ENCODE measurements at places on chromosomes 3 and 15.

GRCh38 chr15:72515591-72516389, 41.7 kb downstream of the ARIH1 start:
- DNase-seq = no peak

GRCh38 chr15:68470976-68471375, 39.0 kb upstream of the ITGA11 start:
- DNase-seq = no peak

GRCh38 chr3:194487289-194488054, 670 bp upstream of the ATP13A3 start:
- no peak for DNase-seq

DNA sequence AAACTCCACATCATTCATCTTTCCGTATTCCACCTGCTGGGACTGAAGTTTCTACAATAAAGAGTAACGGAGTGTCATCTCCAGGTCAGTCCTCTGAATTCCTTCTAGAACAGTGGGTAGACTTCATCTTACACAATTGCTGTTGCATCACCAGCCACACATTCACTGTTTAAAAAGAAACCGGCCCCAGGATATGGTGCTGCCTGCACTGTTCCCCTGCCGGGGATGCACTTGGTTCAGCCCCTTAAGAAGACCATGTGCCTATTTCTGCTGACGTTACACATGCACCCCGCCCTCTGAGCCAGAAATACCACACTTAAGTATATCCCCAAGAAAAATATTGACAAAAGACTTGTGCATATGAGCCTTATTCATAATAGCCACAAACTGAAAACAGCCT, 233.4 kb downstream of the FEZF2 start:
- DNase-seq = no peak

DNA sequence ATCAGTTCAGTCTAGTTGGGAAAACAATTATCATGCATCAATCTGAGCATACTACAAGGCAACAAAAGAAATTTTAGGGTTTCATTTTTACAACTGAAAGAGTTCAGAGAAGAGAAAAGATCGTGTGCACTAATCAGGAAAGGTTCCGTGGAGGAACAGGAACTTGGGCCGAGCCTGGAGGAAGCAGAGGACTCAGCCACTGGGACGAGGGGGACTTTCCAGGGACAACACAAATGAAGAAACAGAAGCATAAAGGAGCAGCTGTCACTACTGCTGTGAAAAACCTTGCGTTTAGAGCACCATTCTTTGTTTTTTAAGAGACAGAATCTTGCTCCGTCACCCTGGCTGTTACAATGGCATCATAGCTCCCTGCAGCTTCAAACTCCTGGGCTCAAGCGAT, 60.5 kb downstream of the MYO1E start:
- DNase-seq = no peak

DNA sequence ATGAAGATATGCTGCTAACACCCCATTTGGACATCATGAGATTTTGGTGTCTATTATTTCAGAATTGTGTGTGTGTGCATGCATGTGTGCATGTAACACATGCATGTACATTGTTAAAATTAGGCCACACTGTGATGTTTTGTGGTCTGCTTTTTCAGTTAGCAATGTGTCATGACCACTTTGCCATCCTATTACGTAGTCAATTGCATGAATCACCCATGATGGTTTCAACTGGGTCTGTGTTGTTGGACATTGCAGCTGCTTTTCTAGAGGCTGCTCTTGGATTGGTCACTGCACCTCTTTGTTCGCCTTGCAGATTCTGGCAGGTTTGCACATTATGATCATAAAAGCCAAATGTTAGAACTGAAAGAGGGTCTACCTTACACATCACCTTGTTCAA, 101.0 kb upstream of the THBS1 start:
- no peak for DNase-seq

DNA sequence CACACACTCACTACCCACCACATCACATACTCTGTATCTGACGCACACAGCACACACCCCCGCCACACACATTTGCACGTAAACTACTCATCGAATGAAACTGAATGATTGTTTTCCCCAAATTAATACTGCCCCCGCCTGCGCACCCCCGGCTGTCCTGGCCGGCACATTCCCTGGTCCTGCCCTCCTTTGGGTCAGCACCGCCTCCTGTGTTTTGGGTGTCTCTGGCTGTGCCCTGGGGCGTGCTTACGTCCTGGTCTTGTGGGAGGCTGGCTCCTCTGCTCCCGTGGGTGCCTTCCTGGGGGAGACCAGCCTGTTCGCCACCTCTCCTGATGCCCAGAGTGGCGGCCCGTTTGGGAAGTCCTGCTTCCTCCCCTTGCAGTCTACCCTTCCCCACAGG, 30.2 kb downstream of the APBA2 start:
- no peak for DNase-seq

GRCh38 chr3:98246142-98246541, 17.9 kb upstream of the OR5H6 start:
- no peak for DNase-seq

DNA sequence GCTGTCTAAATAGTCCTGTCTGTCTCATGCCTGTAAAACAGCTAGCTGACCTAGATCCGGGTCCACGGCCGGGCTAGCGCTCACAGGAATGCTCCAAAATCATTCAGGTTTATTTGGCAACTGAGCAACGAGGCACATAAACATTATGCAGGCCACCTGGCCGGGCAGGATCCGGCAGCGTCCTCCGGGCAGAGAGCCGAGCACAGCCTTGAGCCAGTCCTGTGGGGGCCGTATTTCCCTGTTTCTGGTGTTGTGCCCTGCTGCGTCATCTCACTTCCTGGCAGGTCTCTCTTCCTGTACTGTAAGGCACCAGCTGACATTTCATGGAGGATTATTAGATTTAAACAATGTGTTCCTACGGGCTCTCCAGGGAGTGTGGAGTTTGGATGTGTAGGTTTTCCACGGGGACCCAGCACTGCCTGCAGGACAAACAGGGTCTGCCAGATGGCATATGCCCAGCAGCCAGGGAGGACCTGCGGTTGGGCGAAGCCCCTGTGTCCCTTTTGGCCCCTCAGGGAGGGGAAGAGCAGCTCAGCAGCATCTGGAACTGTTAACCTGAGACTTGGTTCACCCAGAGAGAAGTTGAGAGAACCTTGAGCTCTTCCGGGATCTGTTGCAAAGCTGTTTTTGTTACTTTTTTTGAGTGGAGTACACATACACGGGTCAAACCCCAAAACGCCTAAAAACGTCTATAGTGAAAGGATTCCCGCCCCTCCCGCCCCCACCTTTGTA, 16.6 kb upstream of the LRRK1 start:
- peak; percentile 77 for DNase-seq

DNA sequence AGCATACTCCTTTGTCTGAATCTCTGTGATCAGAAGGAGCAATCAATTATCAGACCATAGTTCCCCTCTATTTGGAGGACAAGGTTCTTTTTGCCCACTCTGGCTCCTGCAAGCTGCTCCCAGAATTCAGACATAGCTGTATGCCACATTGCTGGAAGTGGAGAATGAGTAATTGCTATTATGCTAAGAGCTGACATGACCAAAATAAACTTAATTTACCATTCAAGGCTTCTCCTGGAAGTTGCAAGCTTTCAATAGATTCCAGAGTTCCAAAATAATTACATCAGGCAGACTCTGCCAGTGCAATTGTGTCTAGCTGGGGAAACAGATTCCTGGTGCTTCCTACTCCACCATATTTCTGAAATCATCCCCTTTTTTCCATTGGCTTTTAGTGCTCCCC, 7.6 kb upstream of the DRD3 start:
- DNase-seq = no peak

GRCh38 chr3:32184187-32184730, 54.2 kb upstream of the CMTM8 start:
- DNase-seq = no peak

DNA sequence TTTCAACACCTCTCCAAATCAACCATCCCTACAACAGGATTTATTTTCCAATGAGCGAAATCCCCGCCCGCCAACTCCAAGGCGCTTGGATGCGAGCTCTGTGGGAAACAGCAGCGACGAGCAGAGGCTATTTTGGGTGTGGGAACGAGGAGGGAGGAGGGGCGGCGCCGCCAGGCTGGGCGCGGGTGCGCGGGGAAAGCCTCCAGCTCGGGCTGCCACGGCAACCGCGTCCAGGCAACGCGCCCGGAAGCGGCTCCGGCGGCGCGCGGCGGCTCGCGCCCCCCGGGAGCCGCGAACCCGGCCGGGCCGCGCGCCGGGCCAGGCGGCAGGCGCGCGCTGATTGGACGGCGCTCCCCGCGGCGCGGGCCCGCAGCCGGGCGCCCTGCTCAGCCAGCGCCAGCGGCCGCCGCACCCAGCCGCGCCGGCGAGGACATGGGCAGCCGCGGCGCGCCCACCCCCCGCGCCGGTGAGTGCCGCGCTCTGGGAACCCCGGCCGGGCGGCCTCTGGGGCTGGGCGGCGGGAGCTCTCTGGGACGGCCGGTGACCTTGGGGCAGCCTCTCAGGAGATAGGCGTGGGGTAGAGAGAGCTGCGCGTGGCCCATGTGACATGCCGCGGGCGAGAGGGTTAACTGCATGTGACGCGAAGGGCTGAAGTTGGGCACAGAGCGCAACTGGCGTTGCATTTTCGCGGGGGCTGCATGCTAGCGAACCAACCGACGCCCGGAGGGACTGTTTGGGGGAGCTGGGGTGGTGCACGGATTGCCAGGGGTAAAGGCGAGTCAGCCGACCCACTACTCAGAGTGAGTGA, at the start of gene FAM81A:
FAM81A (plus strand) TSS at position 370 of the 808 bp plus-strand sequence. CDS start 20,441 bp downstream, outside the sequence.
- peak; percentile 64 for DNase-seq

DNA sequence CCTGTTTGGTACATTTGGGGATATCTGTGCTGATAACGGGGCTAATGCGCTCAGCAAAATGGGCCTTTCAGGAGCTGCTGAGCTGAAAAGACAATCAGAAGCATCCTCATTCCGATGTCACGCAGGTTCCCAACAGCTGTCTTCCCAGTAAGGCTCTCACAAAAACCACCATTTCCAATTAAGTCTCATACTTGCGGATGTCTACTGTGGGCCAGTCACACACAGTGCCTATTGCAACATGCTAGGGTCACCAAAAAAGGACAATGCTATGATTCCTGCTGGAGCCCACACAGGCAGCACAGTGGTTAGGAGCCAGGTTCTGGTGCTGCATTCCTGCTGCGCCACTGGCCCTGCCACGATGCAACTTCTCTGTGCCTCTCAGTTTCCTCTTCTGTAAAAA, 16.4 kb upstream of the LDHAL6B start:
- DNase-seq = peak; percentile 89

GRCh38 chr3:46733026-46733800, 15.5 kb upstream of the PRSS50 start:
- no peak for DNase-seq

DNA sequence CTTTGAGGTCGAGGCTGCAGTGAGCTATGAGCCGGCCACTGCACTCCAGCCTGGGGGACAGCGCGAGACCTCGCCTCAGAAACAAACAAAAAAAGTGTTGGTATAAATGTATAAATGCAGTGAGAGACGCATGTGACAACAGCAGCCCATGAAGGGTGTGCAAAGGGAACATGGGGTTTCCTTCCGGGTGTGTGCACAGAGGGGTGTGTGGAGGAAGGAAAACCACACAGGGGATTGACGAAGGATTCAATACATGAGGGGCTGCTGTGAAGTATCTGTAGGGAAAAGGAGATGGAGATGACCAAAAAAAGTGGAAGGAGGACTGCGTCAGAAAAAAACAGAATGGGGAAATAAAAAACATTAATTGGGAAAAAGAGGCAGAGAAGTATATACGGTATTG, 1.1 kb downstream of the MTFMT start:
- DNase-seq = no peak

DNA sequence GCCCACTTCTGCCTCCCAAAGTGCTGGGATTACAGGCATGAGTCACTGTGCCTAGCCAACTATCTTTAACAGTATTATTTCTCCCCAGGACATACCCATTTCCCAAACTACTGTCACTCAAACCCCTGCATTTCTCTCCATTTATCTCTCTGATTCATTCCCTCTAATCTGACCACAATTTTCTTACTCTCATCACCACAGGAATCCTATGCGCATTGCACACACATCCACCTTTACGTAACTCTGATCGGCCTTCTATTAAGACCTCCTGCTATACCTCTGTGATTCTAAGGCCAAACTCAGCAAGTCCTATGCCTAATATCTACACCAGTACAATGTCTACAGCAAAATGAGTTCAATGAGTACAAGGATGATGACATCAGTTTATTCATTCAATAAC, 235.0 kb downstream of the ULK4 start:
- no peak for DNase-seq

- peak; percentile 70 for DNase-seq
These were observed 152.3 kb downstream of the FBN1 start for GRCh38 chr15:48493084-48493762.

DNA sequence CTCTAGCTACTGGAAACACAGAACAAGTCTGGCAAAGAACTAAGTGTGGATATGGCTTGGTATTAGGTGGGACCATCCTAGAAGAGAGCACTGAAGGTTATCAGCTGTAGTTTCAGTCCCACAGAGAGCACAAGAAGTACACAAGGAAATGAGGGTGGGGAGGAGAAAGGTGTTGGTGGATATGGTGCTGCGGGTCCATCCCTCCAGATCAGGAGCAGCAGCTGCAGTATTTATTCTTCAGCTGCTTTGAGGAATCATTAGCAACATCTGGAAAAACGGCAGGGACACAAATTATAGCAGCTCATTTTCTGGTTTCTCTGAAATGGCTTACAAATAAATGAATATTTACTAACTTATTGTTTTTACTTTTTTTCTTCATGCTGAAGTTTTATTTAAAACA, 29.0 kb downstream of the CD80 start:
- no peak for DNase-seq

DNA sequence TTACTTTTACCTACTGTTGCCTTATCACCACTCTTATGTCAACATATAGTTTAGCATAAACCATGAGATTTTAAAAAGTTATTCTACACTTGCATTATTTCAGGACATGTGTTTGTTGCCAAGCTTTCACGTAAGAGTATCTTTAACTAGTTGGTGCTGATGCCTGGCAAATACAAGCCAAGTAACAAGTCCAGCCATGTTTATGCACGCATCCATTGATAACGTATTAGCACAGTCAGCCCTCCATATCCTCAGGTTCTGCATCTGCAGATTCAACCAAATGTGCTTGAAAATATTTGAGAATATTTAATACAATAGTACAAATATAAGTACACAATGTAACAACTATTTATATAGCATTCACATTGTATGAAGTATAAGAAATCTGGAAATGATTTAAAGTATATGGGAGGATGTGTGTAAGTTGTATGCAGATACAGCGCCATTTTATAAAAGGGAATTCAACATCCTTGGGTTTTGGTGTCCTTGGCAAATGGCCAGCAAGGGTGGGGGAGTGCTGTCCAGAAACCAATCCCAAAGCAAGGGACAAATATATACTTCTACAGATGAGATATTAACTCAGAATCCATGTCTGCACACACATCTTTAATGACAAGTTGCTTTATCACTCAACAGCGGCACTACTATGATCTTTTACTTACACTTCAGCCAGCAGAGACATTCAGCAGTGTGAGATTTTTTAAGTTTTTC, 8.7 kb upstream of the SETD5 start:
- no peak for DNase-seq

GRCh38 chr3:74089814-74090213, 465.1 kb upstream of the PDZRN3 start:
- no peak for DNase-seq

Data from SJSA1 (cell line).